ENCODE measurements at places on chromosomes 2 and 18.

- no peak for ATAC-seq
Measured at GRCh38 chr2:126370201-126370600, 285.8 kb upstream of the GYPC start.

DNA sequence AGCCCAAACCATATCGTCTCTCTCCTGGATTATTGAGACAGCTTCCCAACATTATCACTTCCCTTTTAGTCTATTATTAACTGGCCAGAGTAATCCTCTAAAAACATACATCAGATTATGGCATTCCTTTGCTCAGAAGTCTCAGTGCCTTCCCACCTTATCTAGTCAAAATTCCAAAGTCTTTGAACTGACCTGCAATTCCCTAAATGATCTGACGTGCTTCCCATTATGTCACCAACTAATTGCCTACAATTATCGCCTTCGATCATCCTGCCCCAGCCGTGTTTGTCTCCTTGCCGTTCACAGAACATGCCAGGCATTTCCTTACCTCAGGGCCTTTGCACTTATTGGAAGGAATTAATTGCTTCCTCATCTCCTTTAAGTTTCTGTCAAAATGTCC lies 332.4 kb downstream of the IRS1 start:
- ATAC-seq, result no peak

GRCh38 chr2:149170156-149170555 lies 131.7 kb downstream of the LYPD6B start:
- ATAC-seq, result no peak

GRCh38 chr2:168541858-168542257 lies 85.8 kb downstream of the CERS6 start:
- no peak for ATAC-seq

DNA sequence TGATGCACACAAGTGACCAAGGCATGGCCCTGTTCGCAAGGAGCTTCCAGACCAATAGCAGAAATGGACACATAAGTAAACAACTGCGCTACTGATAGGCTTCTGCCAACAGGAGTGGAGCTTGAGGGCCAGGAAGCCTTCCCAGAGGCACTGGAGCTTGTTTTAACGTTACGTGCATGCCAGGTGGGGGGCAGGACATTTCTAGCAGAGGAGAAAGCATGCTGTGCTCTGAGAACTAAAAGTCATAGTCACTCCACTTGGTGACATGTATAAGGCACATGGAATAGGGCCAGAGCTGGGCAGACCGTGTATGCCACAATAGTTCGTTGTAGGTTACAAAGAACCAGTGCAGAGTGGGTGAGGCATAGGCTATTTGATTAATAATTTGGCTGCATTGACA lies 184.2 kb downstream of the NEDD4L start:
- no peak for ATAC-seq

- ATAC-seq, result no peak
Measured at GRCh38 chr2:222861411-222862105, 722 bp downstream of the ACSL3 start.

- ATAC-seq, result peak; percentile 48
Measured at GRCh38 chr18:32019251-32019948, 775 bp downstream of the RNF125 start.

DNA sequence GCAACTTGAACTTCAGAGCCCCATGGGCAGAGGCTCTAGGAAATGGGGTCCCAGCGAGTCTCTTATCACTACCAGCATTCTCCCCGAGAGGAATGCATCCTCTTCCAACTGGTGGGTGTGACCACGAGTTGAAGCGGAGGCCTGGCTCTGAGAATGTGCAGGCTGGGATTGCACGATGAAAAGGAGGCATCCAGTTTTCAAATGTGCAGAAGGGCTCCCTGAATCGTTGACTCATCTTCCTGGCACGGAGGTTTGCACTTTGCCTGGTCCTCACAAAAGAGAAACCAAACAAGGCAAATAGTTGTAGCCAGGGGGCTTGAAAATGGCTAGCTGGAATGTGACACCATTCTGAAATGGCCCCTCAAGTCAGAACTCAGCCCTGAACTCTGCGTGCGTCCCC lies 216.7 kb downstream of the GLI2 start:
- ATAC-seq, result no peak

GRCh38 chr2:176165370-176166050 lies 8.4 kb downstream of the HOXD3 start:
- no peak for ATAC-seq

DNA sequence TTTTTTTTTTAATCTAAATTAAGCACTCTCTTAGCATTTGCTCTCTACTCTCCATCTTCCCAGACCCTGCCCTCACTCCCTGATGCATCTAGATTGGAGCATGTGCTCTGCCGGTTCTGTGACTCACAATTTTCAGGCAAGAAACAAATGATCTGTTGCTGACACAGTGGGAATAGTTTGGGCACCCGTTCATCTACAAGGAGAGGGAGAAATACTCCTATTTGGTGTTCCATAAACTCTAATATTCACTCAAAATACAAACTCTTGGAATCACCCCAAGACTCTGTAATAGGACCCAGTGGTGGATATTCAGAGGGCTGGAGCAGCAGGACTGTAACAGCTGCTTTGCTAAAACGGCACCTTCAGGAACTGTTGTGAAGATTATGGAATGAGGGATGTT lies 37.1 kb upstream of the LINC00305 start:
- no peak for ATAC-seq

Measured in motor neuron (in vitro differentiated cells).